Ovary (tissue), 10 donors: ENCODE measurements at places on chromosomes 1 and 21.
A peak's percentile ranks its signal among the peaks of the same experiment; 100 is the strongest.

- DNase-seq: peak; percentile 95
Observed at GRCh38 chr21:44454747-44455523, at the start of gene LRRC3. TSS of gene LRRC3 (plus strand) at chr21:44455510. CDS start at chr21:44456645, 1,135 bp downstream.

DNA sequence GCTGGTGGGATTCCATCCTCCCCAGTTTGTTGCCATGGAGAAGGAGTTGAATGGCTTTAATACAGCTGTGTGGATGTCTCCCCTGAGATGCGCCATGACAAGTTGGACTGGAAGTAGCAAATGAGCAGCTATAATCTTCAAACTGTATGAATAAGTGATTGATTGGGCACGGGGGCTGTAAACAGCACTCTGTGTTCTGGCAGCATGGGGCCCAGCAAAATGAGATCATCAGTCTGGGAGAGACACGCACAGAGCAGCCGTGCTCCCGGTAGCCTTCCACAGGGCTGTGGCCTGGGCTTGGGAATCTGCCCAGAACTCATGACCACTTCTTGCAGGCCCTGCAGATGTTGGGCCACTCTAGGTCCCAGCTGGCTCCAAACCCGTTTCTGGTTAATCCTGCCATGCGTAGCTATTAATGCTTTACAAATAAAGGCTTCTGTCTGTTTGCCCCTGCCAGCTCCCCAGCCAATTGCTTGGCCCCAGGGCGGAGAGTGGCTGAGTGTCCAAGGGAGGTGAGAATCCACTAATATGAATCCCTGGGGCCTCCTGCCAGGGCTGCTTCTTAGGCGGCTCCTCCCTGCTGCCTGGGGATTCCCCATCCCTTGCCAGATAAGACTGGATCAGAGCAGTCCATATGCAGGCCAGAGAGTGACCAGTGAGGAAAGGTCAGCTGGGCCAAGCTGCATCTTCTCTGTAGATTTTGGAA is 642.9 kb downstream of the AJAP1 start:
- no peak for DNase-seq

DNA sequence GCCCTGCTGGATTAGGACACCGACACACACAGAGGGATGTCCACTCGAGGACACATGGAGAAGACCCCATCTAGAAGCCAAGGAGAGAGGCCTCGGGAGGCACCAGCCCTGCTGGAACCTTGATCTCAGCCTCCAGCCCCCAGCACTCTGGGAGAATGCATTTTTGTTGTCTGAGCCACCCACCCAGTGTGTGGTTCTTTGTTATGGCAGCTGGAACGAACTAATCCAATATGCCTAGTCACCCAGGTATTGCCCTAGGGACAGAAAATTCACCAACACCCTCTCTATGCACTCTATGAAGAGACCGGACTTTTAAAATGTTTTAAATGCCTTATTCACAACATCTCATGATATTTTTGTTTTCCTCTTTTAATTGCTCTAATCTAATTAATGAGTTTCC is 117.4 kb downstream of the CRYAA start:
- no peak for DNase-seq

DNA sequence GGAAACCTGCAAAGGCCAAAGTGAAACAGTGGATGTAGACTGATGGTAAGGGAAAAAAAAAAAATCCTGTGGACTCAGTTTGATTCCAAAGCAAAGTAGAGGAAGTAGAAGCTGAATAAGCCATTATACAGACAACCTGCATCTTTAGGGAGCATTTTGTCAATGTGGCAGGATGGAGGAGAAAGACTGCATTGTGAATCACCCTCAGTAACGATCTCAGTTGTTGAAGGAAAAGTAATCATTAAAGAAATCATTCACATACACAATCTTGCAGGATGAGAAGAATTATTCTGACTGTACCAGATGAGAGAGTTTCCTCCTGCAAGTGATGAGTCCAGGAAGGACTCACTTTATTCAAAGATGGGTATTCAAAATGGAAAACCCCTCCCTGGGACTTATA is 45.1 kb upstream of the TRIM67 start:
- DNase-seq: no peak

- no peak for DNase-seq
Observed at GRCh38 chr1:154433161-154433764, 28.1 kb downstream of the IL6R start.

GRCh38 chr1:161973924-161974845 is 49.5 kb downstream of the OLFML2B start:
- no peak for DNase-seq

- DNase-seq: no peak
Observed at GRCh38 chr1:88668405-88668804, 15.7 kb upstream of the PKN2 start.

GRCh38 chr1:205687242-205687641 is 6.9 kb upstream of the SLC45A3 start:
- no peak for DNase-seq

GRCh38 chr1:41919764-41920397 is 1.2 kb upstream of the HIVEP3 start:
- DNase-seq: no peak

DNA sequence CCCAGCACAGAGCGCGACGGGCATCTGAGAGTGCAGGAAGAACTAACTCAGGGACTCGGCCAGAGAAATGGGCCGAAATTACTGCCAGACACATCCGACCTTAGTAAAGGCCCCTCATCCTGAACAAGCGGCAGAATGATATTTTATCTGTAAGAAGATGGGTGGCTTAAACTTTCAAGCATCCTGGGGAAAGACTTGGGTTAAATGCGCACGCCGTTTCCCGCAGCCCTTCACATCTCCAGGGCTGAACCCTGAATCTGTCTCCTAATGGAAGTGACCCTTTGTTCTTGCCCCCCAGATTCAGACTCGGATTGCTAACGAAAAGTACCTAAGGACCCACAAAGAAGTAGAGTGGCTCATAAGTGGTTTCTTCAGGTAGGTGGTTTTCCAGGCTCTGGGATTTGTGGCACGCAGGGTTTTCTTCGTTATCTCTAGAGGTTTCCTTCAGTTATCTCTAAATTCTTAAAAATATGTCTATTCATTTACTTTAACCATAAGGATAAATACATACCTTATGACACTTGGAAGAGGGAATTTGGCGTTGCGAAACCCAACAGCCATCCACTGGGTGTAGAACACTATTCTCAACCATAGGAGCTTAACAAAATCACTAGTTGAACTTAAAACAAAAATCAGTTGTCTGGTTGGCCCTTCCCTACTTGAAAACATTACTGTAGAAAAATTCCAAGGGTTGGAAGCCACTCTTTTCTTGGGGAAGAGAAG is 627 bp downstream of the RIIAD1 start:
- DNase-seq: no peak

DNA sequence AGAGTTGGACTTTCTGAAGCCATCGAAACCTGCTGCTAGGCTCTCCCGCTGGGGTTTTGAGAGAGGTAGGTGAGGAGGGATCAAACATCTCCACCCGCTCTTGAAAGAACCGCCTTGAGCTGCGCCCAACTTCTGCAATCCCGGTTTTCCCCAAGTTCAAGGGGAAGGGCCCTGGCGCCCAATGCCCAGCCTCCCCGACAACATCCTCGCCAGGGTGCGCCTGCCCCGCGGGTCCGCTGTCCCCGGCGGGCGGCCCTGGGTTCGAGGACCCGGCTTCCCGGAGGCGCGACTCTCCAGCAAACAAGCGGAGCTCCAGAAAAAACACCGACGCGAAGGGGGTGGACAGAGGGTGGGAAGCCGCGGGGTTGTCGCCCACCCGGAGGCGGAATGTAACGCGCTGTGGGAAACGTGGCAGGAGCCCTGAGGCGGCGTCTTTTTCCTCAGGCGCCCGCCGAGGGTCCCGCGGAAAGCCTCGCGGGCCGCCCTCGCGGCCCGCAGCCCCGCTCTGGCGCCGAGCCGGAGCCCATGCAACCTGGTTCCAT is 607 bp downstream of the BTG3 start:
- peak; percentile 67 for DNase-seq

- peak; percentile 58 for DNase-seq
Observed at GRCh38 chr1:94101613-94102525, 19.1 kb downstream of the ABCA4 start.

GRCh38 chr21:34603002-34603709 is 11.8 kb downstream of the RCAN1 start:
- peak; percentile 48 for DNase-seq

DNA sequence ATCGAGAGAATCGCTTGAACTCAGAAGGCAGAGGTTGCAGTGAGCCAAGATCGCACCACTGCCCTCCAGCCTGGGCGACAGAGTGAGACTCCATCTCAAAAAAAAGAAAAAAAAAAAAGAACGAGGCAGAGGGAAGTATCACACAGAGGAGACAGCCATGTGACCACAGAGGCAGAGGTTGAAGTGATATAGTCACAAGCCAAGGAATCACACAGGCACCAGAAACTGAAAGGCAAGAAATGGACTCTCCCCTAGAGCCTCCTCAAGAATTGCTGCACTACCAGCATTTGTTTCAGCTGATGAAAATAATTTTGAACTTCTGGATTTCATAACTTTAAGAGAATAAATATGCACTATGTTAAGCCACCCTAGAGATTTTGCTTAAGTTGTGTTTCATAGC is 459.6 kb downstream of the PTPRC start:
- DNase-seq: no peak

DNA sequence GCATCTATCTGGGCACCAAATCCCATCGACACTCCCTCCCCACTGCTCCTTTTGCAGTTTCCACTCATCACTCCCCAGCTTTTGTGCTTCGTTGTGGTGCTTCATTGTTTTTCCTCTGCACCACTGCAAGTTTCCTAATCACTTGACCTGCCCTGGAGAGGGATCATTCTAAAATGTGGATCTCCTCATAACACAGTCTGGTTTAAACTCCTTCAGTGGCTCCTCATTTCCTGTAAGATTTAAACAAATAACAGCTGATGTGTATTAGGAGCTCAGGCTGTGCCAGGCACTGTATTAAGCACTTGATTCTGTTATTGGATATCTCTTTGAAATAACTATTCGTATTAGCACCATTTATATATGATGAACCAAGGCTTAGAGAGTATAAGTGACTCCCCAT is 51.3 kb downstream of the MAP10 start:
- DNase-seq: no peak

DNA sequence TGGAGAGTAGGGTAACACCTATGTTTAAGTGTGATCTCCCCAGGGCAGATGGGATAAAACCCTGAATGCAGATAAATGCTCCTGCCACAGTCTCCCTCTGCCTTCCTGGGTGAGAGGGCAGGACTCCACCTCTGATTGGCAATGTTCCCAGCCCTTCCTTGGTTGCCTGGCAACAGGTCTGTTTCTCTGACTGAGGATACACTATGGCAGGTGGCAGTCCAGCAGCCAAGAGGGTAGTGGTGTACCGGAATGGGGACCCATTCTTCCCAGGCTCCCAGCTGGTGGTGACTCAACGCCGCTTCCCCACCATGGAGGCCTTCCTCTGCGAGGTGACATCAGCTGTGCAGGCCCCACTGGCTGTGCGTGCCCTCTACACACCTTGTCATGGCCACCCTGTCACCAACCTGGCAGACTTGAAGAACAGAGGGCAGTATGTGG is at the start of gene DCDC2B:
Gene DCDC2B (plus strand): TSS at position 199 of the 438 bp plus-strand sequence. CDS start 5 bp downstream, at position 204.
- DNase-seq: no peak

DNA sequence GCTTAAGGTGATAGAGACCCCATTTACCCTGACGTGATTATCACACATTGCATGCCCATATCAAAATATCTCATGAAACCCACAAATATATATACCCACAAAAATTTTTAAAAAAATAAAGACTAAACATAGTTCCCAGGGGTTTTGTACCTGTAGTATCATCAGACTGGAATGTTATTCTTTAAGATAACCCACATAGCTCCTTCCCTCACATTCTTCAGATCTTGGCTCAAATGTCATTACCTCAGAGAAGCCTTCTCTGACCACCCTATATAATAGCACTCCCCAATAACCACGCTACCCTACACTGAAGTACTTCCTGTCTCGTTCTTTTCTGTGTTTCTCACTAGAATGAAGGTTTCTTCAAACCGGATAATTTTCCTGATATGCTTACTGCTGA is 138.3 kb upstream of the SNX7 start:
- no peak for DNase-seq

DNA sequence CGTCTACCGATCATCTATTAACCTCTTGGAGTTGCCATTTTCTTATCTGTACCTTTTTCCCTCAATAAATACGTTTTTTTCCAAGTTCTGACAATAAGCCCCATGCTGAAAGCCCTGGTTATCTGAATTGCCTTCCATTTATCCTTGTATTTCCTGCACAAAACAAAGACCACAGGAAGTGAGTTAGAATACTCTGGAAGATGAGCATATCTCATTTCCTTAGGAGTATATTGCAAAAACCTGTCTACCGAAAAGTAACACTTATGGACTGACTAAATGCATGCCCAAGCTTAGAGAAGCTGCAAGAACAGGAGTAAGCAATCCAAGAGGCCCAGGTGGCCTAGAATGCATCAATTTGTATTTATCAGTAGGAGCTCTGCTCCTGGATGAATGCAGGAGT is 39.9 kb downstream of the DIRAS3 start:
- DNase-seq: no peak

DNA sequence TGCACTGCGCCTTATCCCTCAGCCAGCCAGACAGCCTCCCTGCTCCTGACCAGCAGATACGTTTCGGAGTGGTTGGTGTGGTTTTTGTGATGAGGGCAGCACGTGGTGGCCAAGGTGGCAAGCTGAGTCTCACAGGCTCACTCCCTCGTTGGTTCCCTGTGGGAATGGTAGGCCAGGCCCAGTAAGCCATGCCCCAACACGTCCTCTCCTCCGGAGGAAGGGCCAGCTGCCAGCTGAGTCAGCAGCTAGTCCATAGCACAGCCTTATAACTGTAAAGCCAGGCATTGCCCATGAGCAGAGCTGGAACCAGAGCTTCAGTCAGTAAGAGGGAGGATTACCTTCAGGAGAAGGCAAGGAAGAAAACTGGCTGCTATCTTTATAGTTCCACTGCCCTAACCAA is 29.5 kb downstream of the SZRD1 start:
- DNase-seq: peak; percentile 58

- DNase-seq: no peak
Observed at GRCh38 chr1:79460773-79461436, 454.4 kb upstream of the ADGRL4 start.

- no peak for DNase-seq
Observed at GRCh38 chr1:116194568-116194967, 83.4 kb downstream of the MAB21L3 start.

DNA sequence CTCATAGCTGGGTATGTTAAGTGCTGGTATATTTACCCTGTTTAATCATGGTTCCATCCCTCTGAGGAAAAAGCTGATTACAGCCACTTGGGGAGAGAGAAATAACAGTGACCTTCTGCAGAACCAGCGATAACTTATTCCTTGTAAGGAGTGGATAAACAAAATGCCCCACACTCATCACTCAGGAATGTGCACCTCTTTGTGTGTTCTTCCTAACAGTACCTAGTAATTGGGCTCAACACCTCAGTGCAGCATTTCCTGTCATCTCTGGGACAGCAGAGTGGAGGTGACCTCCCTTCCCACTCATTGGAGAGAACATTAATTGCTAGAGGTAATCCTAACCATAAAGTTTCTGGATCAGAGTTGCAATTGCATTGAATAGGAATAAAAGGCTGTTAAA is 112.5 kb upstream of the F3 start:
- DNase-seq: no peak

DNA sequence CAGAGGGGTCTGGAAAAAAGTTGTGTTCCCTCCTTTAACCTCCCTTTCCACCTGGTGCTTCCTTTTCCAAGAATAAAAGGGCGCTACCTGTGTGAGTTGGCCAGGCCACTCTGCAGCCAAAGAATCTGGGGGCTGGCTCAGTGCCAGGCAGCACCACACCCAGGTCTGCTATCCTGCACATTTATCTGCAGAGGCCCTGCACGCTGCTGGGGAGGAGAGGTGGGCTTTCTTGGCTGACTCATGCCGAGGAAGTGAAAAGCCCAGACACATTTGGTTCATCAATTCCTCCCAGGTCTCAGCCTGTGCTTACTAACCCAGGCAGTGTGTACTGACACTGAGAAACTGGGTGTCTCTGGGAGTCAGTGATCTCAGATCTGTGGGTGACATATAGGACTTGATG is 79.8 kb upstream of the F3 start:
- DNase-seq: no peak
